Lower lobe of right lung (tissue), 2 donors: ENCODE measurements at places on chromosomes 5 and 9. TPM values are rescaled to one million over a fixed set of nuclear protein-coding genes. Genes with fewer than 3 reads are reported as not detected.

DNA sequence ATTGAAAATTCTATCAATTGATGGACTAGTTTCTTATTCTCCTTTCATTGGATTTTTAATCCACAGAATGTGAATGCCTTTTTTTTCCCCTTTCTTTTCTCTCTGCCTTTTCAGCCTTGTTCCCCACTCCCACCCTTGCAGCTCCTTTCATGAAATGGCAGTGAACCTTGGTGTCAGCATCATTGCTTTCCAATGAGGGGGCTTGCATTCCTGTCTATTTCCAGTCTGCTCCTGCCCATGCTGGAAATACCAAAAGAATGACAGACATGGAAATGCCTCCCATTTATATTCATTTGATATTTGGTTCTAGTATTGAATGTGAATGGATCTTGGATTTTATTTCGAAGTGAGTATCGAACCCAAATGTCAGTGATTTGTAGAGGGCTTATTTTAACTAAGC is 162.7 kb upstream of the SGCD start:
- no peaks in the 10 kb centered on the region for H3K4me1 ChIP-seq
- H3K27ac ChIP-seq: no peak overlapping the region
- no peak overlapping the region for H3K4me3 ChIP-seq
- no peak for DNase-seq

- no peaks in the 10 kb centered on the region for H3K36me3 ChIP-seq
- peaks cover 11% of the 10 kb centered on the region for H3K4me1 ChIP-seq
- H3K27me3 ChIP-seq: no peaks in the 10 kb centered on the region
- no peak overlapping the region for H3K4me3 ChIP-seq
- DNase-seq: no peak
Observed at GRCh38 chr9:3825721-3826120, 299.9 kb upstream of the RFX3 start.

DNA sequence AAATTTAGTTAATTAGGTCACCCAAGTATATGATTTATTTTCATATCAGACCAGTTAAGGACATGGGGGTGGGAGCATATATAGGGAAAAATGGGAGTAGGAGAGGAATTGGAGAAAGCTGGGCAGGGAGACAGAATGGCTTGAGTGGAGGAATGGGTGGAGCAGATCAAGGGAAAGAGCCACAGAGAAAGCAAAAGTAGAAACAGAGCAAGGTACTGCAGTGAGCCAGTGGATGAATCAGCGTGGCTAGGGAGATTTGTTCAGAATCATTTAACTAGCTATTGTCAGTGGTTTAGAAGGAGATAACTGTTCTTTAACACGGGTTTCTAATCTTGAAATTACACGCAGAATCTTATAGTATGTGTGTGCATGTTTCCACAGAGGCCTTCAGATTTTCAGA is 37.4 kb downstream of the SNX24 start:
- DNase-seq: no peak
- no peaks in the 10 kb centered on the region for H3K27me3 ChIP-seq
- no peaks in the 10 kb centered on the region for H3K36me3 ChIP-seq
- peaks cover 4% of the 10 kb centered on the region for H3K4me1 ChIP-seq
- no peak overlapping the region for H3K27ac ChIP-seq
- H3K4me3 ChIP-seq: no peak overlapping the region

DNA sequence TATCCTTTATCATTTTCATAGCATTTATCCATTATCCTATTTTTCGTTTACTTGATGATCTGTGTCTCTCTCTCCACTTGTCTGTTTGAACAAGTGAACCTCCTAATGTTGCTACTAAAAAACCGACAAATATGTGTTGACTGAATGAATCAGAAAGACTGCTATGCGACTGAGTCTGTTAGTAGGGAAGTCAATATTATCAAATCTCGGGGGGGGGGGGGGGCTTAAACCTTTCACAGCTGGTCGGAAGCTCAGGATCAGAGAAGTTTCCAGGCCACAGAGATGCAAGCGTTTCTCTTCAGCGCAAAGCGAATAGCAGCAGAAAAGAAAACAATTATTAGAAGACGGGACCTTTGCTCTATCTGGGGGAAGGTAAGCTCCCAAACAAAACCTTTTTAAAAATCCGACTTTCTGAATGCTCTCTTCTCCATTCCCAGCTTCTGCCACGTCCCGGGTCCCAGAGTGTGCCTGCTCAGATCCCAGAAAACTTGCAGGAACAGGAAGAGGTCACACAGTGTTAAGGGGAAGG is 412 bp downstream of the RIOK2 start:
- peak overlapping the region; percentile 73 for H3K4me3 ChIP-seq
- peaks cover 24% of the 10 kb centered on the region for H3K36me3 ChIP-seq
- H3K27ac ChIP-seq: peak overlapping the region; percentile 90
- peaks cover 30% of the 10 kb centered on the region for H3K4me1 ChIP-seq

DNA sequence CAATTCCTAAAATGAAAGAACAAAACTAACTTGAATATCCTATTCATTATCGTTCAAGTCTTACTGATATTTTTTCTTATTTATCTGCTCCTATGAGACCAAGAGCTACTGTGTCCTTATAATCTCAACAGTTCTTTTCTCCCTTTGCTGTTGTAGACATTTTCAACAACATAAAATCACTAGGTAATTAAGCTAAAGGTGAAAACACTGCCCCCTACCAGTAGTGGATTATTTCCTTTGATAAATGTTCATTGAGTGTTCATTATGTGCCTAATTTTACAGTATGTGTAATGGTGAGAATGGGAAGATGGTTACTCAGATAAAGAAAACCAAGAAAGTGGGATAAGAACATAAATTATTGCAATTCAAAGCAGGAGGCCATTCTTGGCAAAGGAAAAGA is 41.4 kb upstream of the PAPPA start:
- DNase-seq: no peak
- no peaks in the 10 kb centered on the region for H3K27me3 ChIP-seq
- no peaks in the 10 kb centered on the region for H3K4me1 ChIP-seq

DNA sequence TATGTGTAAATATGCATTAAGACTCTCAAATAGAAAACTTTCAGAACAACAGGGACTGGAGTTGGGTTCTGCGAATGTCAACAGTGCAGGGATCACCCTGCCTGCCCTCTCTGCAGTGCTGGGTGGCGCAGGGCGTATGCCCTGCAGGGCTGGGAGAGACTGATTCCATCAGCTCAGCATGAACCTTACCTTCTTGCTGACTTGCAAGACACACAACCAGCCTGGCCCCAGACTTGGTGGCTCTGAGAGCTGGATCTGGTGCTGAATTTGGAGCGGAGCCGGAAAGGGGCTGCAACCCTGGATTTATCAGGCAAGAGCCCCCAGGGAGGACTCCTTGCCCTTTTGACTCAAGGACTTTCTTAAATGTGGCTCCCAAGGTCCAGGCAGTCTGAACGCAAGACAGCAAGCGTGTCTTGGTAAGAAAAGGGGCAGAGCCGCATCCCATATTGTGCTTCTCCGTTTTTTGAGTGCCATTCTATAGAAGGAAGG is 376.0 kb upstream of the IRX2 start:
- no peaks in the 10 kb centered on the region for H3K36me3 ChIP-seq
- DNase-seq: no peak
- H3K4me3 ChIP-seq: no peak overlapping the region
- no peaks in the 10 kb centered on the region for H3K4me1 ChIP-seq

DNA sequence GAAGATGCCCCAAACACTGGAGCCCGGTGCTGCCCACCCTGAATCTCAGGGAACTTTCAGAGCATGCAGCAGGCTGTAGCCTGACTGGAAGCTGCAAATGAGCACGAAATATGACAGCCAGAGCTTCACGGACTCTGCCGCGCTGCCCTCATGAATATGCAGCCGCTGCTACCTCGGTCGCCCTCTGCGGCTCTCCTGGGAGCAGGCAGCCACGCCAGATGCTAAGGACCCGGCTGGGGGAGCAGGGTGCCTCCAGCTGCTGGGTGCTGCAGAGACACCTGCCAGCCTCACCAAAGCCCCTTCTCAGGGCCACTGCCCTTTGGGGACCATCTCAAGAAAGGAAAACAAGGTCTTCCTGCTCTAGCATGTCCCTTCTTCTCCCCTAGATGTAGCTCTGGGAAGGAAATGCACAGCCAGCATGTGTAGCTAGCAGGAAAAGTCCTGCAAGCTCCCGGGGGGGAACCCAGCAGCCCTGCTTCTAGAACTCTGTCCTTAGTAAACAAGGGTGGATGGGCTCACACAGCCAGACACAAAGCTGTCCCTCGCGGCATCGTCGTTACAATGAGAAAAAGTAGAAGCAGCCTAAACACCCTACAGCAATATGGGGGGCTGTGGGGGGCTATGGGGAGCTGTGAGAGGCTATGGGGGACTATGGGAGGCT is 56.8 kb upstream of the OLFM1 start:
- no peak for DNase-seq
- H3K27me3 ChIP-seq: peaks cover 5% of the 10 kb centered on the region
- no peaks in the 10 kb centered on the region for H3K4me1 ChIP-seq

DNA sequence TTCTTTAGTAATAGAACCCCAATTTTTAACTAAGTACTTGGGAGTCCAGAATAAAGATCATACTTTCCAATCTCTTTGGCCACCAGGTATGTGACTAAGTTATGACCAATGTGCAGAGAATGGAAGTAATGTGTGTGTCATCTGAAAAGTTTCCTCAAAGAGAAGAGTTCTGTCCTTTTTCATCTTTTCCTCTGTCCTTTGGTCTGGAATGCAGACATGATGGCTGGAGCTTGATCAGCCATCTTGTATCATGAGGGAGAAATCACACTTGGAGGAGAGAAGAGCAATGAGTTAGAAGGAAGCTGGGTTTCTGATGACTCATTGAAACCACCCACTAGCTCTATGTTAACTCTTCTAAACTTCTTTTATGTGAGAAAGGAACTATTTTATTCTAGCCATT is 5.5 kb upstream of the CPEB4 start:
- no peak overlapping the region for H3K4me3 ChIP-seq
- H3K4me1 ChIP-seq: peaks cover 37% of the 10 kb centered on the region
- no peak overlapping the region for H3K27ac ChIP-seq

DNA sequence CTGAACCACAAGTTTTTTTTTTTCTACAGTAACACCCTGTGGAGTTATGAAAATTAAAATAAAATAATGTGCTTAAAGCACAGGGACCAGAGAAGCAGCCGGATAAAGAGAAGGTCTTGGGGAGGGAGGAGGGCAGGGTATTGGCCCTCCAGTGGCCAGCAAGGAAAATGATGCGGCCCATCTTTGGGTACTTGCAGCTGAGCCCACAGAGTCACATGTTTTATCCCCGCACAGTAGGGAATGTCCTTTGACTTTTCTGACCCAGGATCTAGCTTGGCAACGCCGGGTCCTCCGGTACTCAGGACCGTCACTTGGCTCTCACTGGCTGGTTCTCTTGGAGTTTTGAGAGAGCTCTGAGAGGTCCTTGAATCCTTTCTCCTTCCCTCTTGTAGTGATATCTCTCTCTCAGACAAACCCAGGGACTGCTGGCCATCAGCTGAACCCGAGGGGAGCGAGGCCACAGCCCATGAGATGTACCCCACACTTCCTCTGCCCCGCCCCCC is 35.3 kb upstream of the HSPA9 start:
- peaks cover 30% of the 10 kb centered on the region for H3K4me1 ChIP-seq
- H3K27me3 ChIP-seq: no peaks in the 10 kb centered on the region
- H3K4me3 ChIP-seq: no peak overlapping the region

DNA sequence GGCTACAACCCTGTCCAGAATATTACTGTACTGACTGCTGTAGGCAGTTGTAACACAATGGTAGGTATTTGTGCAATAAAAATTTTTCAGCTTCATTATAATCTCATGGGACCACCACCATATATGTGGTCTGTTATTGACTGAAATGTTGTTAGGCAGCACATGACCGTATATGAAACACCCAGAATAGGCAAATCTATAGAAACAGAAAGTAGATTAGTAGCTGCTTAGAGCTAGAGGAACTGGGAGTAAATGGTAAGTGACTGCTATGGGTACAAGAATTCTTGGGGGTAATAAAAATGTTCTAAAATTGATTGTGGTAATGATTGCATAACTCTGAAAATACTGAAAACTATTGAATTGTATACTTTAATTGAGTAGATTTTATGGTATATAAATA is 185.7 kb downstream of the ESM1 start:
- no peaks in the 10 kb centered on the region for H3K36me3 ChIP-seq
- DNase-seq: no peak
- no peaks in the 10 kb centered on the region for H3K27me3 ChIP-seq

DNA sequence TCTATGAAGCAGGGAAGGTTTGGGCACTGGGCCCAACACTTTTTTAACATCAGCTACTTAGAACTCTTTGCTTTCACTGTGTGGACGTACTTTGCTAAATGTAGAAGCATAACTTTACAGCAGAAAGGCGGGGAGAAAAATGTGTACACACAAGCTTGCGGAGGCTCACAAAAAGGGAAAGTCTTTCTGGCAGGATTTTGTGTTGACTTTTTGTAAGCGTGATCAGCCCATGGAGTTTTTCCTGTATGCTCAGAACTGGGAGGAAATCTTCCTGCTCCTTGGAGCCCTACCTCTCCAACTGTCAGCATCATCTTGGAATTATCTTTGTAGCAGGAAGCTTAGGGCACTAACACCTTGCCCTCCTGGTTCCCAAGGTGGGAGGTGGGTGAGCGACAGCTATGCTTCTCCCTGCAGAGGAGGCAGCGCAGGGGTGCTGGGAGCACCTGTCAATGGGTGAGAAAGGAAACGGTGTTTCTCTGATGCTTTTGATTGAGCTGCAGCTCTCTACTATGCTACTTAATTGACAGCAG is 321.9 kb downstream of the GADD45G start:
- H3K4me1 ChIP-seq: peaks cover 38% of the 10 kb centered on the region
- H3K27ac ChIP-seq: no peak overlapping the region
- no peaks in the 10 kb centered on the region for H3K27me3 ChIP-seq
- H3K36me3 ChIP-seq: no peaks in the 10 kb centered on the region
- no peak overlapping the region for H3K4me3 ChIP-seq

DNA sequence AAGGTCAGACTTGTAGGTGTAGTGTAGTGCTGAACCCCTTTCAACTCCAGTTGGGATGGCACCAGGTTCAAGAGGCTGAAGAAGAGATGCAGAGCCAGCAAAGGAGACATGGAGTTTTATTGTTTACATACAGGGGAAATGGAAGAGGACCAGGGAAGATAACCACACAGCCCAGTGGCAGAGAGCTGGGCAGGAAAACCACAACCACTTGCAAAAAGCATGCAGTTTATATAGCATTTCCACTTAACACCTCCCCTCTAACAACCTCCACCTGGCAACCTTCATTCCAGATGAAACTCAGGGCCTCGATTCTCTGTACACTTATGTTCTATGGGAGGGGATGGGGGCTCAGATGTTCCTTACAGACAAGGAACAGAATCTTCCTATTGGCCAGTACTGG is 56.9 kb downstream of the SNX24 start:
- no peaks in the 10 kb centered on the region for H3K36me3 ChIP-seq
- DNase-seq: no peak
- H3K4me1 ChIP-seq: peaks cover 4% of the 10 kb centered on the region
- no peak overlapping the region for H3K27ac ChIP-seq
- no peaks in the 10 kb centered on the region for H3K27me3 ChIP-seq
- H3K4me3 ChIP-seq: no peak overlapping the region

- H3K36me3 ChIP-seq: no peaks in the 10 kb centered on the region
- H3K4me3 ChIP-seq: peak overlapping the region; percentile 70
- no peak for DNase-seq
- H3K4me1 ChIP-seq: peaks cover 49% of the 10 kb centered on the region
Observed at GRCh38 chr5:177403102-177403791, 2.8 kb upstream of the PFN3 start.

- H3K4me3 ChIP-seq: no peak overlapping the region
- no peaks in the 10 kb centered on the region for H3K36me3 ChIP-seq
- H3K27ac ChIP-seq: no peak overlapping the region
- H3K4me1 ChIP-seq: peaks cover 17% of the 10 kb centered on the region
Observed at GRCh38 chr9:114854736-114855355, 49.0 kb upstream of the TNFSF15 start.

The GRIN3A gene
- total RNA-seq: 0.24 TPM

The DNM1 gene
- 8.8 TPM for total RNA-seq

The SARDH gene
- total RNA-seq: 3.4 TPM

The SGCD gene
- 6.0 TPM for total RNA-seq
